ENCODE measurements at places on chromosomes 5 and 9.

DNA sequence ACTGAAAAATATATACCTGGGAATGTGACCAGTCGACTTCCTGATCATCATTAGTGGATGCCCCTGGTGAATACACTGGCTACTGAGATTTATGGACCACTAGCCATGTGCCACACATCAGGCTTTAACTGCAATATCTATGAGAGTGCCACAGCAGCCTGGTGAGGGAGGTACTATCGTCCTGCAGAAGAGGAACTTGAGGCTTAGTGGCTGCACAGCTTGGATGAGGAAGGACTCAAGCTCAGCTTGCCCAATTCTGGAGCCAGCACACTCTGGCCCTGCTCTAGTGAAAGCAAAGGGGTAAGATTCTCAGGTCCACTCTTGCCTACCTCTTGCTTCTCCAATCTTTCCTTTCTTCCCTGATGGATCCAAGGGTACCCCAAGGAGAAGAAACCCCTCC, 129.3 kb downstream of the ENTREP1 start:
- no peak for DNase-seq

DNA sequence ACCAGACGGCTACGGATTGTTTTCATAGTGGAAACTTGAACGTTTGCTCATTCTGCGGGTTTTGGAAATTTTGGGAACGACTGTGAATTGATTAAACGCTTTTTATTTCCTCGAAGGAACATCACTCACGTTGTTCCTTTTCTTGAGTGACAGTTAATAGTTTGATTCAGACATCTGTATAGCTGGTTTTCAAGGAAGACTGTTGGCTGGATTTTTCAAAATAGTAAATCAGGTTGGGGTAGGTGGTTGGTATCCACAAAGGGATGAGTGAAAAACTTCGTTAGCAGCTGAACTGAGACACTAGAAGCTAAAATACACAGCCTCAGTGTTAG, 1.1 kb downstream of the TGFBR1 start:
- no peak for DNase-seq

DNA sequence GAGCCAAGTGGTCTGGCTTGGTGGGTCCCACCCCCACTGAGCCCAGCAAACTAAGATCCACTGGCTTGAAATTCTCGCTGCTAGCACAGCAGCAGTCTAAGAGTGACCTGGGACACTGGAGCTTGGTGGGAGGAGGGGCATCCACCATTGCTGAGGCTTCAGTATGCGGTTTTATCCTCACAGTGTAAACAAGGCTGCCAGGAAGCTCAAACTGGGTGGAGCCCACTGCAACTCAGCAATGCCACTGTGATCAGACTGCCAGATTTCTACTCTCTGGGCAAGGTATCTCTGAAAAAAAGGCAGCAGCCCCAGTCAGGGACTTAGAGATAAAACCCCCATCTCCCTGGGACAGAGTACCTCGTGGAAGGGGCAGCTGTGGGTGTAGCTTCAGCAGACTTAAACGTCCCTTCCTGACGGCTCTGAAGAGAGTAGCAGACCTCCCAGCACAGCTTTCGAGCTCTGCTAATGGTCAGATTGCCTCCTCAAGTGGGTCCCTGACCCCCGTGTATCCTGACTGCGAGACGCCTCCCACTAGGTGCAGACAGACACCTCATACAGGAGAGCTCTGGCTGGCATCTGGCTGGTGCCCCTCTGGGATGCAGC, 18.2 kb upstream of the STK32A start:
- no peak for DNase-seq

- peak; percentile 67 for DNase-seq
These were observed 18.5 kb upstream of the EXOC3 start for GRCh38 chr5:424301-425110.

GRCh38 chr9:69857131-69857530, 36.5 kb downstream of the CFAP95 start:
- DNase-seq, result no peak

GRCh38 chr9:130337318-130337717, 71.8 kb downstream of the HMCN2 start:
- DNase-seq, result no peak
